ENCODE measurements at places on chromosomes 2 and 18.

DNA sequence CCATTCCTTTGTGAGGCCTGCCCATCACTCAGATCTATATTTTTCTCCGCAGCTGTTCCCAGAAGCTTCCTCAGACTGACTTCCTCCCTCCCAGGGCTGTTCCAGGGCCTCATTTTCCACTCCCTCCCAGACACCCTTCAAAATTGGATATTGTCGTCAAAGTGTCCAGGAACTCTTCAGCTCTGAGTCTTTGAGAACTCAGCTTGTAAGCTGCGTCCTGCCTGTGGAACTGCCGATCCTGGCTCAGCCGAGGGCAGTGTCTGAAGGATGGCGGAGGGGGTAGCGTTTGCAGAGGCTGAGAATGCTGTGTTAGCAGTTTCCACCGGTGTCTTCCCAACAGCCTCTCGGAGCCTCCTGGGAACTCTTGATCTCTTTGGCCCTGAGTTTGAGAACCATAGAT lies 27.1 kb downstream of the NCK2 start:
- no peak for DNase-seq

DNA sequence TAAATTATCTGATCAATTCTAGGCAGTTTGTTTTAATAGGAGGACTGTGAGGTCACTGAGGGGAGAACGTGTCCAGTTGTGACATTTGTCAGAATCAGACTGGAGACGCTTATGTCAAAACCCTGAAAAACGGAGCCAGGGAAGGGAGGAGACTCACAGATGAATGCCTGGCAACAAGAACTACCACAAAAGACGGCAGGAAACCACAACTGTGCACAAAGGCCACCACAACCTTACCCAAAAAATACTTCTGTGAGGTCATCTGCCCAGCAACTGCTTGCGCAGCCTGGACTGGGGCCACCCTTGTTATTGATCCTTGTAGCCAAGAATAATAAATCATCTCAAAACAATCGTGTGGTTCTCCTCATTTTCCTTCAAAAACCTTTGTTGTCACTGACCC lies 173.0 kb upstream of the ALKAL2 start:
- DNase-seq, result no peak

GRCh38 chr2:18820966-18821365 lies 231.6 kb upstream of the NT5C1B start:
- no peak for DNase-seq

GRCh38 chr18:10332452-10332851 lies 122.0 kb upstream of the APCDD1 start:
- DNase-seq, result no peak

DNA sequence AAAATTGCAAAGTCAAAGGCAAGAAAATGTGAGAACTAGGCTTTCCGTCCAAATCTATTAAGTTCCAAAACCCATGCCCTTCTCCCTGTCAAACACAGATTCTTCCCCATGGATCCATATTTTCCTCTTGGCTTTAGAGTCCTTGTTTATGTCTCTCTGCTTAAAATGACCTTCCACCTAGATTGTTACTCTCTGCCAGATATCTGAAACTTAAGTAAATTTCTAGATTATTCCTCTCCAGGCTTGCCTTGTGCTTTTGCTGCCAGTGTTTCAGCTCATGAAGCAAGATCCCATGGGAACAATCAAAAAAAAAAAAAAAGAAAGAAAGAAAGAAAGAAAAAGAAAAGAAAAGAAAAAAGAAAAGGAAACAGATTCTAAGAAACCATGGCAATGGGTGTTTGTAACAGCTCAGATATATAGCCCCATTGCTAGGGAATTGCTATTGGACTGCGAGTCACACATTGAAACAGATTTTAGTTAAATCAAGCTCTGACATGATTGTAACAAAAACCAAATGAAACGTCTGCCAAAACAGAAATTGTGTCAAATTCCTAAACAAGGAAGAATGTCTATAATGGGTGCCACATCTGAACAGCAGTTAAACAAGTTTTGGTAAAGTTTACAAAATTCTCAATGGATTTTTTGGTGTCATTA lies 660.7 kb upstream of the CNTNAP5 start:
- DNase-seq, result no peak

DNA sequence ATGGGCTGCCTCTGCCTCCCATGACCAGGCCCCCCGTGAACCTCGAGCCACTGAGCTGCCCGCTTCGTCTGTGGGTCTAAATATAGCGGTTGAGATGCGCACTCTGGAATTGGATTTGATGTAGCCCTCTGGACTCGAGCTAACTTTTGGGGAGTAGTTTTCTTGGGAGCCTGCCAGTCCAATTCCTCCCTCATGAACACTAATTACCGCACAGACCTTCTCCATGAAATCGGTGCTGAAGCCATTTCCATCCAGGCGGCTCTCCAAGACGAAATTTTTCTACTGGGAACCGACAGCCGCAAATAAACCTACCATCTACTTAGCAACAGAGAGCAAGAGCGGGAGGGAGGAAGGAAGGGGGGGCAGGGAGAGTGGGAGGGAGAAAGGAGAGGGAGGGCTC lies 63.6 kb downstream of the CELF4 start:
- DNase-seq, result no peak

GRCh38 chr2:120922571-120923332 lies 187.1 kb downstream of the GLI2 start:
- DNase-seq, result no peak

- DNase-seq, result no peak
Observed at GRCh38 chr2:64840426-64840881, 148.7 kb upstream of the SLC1A4 start.

DNA sequence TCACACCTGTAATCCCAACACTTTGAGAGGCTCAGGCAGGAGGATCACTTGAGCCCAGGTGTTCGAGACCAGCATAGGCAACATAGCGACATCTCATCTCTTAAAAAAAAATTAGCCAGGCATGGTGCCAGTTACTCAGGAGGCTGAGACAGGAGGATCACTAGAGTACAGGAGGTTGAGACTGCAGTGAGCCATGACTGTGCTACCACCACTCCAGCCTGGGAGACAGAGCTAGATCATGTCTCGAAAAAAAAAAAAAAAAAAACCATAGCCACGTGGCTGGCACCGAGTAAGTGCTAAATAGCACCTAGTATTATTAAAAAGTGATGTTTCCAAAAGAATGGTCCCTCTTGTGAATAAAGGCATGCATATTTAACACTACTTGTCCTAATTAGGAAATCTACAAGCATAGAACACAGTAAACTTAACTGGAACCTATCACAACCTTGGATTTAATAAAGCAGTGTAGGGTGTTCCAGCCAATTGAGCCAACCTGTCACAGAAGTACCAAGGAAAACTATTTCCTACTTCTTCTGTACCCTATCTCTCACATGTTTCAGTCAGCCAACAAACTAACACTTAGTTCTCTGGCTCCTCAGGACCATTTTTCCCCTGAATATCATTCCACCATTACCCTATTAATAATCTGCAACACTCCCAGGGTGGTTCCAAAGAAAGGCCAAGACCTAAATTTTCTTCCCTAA lies 8.8 kb downstream of the RAB1A start:
- DNase-seq, result no peak

- DNase-seq, result no peak
Observed at GRCh38 chr2:130160131-130160530, 15.2 kb upstream of the CCDC74B start.

- no peak for DNase-seq
Observed at GRCh38 chr2:120845277-120845676, 109.6 kb downstream of the GLI2 start.

DNA sequence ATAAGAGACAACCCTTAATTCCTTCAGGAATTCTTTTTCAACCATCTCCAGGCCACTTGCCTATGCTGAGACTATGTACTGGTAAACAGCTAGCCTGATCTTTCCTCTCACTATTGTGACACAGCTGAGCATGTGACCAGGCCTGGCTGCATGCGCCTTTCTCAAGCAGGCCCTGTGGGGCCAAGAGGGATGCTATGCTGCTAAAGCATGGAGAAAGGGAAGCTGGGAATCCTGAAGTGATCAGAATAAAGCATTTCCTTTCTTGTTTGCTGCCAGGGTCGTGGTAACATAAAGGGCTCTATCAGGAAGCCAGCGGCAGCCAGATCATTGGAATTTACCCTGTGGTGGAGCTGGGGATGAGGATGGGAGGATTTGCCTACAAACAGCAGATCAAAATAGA lies 29.8 kb upstream of the LCLAT1 start:
- no peak for DNase-seq

DNA sequence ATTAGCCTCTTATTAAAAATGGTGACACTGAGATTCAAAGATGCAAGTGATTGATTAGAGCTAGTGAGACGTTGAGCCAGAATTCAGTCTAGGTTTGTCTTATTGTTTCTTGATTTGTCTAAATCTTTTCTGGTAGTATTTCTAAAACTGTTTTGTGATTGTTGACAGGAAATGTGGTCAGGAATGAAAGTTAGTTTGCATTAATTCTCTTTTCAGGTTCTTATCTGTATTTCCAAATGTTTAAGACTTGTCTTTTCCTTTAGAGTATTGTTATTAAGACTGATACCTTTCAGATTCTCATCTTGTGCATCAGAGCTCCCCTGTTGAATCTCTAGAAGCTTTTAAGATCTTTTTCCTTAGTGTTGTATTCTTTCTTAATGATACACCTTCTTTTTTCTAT lies 89.3 kb downstream of the MBD5 start:
- DNase-seq, result no peak

DNA sequence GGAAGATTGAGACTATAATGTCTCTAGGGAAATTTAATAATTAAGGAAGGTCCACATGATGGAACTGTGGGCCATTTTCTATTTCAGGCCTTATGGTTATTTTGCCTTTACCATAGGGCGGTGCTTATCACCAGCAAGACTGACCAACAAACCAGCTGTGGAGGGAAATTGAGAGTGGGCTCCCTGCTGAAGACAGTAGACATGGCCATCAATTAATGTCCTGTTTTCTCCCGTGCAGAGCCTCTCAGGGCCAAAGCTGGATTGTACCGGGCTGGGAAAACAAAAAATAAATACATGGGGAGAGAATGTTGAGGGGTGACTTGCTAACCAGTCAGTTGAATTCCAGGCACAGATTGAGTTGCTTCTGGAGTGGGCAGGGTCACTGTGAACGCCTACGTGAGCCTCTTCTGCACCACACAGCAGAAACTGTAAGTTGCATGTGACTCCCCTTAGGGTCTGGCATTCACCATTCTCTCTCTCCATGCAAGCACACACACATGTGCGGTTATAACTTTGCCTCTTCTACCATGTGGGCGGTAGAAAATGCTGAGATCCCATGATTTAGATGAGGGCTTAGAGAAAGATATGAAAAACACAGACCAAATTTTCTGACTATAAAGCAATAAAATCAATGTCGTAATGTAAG lies 128.5 kb downstream of the COPS8 start:
- DNase-seq, result no peak

GRCh38 chr18:53417003-53417402 lies 807.5 kb downstream of the MBD2 start:
- no peak for DNase-seq

- no peak for DNase-seq
Observed at GRCh38 chr2:86087936-86088850, 17.5 kb downstream of the POLR1A start.

GRCh38 chr2:101112772-101113157 lies 38.4 kb downstream of the TBC1D8 start:
- no peak for DNase-seq

DNA sequence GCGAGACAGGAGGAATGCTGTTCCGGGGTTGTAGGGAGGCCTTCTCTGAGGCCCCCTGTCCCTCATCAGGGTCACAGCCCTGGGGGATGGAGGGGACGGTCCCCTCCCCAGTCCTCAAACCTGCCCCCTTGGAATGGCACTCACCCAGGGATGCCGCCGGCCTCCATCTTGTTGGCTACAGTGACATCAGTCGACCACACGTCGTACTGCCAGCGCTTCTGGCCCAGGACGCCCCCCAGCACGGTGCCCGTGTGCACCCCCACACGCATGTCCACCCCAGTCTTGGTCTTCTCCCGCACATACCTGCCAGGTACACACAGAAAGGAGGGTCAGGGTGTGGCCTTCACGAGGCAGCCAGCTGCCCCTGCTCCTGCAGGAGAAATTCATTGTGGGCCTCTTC lies 46.5 kb downstream of the CENPO start:
- no peak for DNase-seq

GRCh38 chr2:109018452-109018851 lies 29.4 kb upstream of the EDAR start:
- DNase-seq, result no peak

DNA sequence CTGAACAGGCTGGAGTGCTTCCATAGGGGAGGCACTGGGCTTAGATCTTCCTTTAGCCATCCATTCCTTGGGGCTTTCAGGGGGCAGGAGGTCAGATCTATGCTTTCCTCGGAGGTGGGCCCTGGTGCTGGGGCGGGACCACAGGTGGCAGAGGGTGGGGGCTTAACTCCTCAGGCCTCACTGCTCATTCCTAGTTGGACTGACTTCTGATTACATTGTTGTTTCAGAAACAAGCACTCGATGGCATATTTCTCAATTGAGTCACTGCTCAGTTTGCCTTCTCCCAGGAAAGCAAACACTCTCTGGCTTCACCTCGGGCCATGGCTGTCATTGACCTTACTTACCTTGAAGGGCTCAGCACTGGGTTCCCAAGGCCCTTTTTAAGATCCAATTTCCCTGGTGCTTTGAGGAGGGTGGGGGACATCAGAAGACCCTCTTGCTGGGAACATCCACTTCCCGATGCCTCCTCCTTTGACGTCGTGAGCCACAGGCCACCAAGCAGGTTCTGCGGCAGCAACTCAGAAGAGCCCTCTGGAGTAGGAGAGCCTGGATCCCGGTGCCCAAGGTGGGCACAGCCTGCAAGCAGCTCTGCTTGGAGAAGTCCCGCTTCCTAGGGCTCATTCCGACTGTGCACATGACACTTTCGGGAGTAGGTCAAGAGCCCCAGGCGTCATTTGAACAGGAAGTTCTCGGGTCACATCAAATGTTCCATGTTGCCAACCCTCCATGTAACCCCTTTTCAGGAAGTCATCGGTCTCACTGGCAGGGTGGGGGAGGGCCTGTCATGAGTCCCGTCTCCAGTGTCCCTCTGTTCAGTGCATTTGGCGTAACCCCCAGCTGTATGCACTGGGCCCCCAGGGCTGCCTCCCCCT lies 40.6 kb downstream of the SDC1 start:
- no peak for DNase-seq

- no peak for DNase-seq
Observed at GRCh38 chr2:65579506-65580235, 147.3 kb upstream of the SPRED2 start.

- no peak for DNase-seq
Observed at GRCh38 chr2:210157526-210157925, 13.7 kb downstream of the KANSL1L start.

GRCh38 chr2:126662621-126663020 lies 6.7 kb downstream of the GYPC start:
- no peak for DNase-seq

GRCh38 chr2:202015471-202015870 lies 18.2 kb upstream of the FZD7 start:
- DNase-seq, result no peak

- DNase-seq, result no peak
Observed at GRCh38 chr2:133569286-133569830, 1.1 kb upstream of the NCKAP5 start.

- no peak for DNase-seq
Observed at GRCh38 chr2:241489088-241489487, 19.3 kb downstream of the STK25 start.

- DNase-seq, result no peak
Observed at GRCh38 chr2:3442185-3442584, 62.7 kb downstream of the TRAPPC12 start.

GRCh38 chr2:182426082-182426917 lies 536 bp downstream of the PDE1A start:
- no peak for DNase-seq

Measured in stimulated activated CD4-positive, alpha-beta T cell treated with anti-CD3 and anti-CD28 coated beads, Interleukin-2, amount 100 ng/mL, for 4 hours (primary cell).